Fibroblast of lung (primary cell): ENCODE measurements at places on chromosomes 13 and 19.

DNA sequence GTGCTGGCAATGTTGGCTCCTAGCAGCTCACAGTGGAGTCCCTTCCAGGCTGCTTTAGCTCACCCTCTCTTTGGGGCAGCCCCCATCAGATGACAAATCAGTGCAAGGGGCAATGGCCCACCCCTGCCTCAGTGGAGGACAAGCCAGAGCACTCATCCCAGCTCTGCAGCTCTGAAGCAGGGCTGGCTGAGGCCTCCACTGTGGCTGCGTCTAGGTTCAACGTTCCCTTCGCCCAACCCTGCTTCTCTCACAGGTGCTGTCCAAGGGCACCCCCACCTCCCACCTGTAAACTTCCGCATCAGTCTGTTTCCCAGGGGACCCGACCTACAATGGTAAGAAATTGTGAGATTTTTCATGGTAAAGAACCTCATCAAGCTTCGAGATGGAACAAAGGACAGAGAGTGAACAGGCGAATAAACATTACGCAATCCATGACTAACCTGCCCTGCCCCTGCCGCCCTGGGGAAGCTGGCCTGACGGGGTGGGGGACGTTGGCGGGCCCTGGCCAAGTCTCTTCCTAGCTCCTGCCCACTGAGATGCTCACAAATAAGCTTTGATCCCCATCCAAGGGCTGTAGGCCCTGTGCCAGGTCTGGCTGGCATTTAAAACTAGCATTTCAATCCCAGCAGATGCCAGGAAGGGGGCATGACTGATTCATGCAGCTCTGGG, 40.5 kb downstream of the DZIP1 start:
- H3K27me3 ChIP-seq = no peaks in the 10 kb centered on the region
- peak; percentile 80 for DNase-seq
- H3K4me1 ChIP-seq = peaks cover 2% of the 10 kb centered on the region
- H3K36me3 ChIP-seq = peaks cover 8% of the 10 kb centered on the region
- no peak overlapping the region for H3K4me3 ChIP-seq
- H3K27ac ChIP-seq = no peak overlapping the region

- H3K36me3 ChIP-seq = no peaks in the 10 kb centered on the region
- DNase-seq = no peak
- H3K27ac ChIP-seq = no peak overlapping the region
- H3K27me3 ChIP-seq = no peaks in the 10 kb centered on the region
- no peaks in the 10 kb centered on the region for H3K4me1 ChIP-seq
Observed at GRCh38 chr19:54369082-54369687, 4.5 kb upstream of the LAIR1 start.

DNA sequence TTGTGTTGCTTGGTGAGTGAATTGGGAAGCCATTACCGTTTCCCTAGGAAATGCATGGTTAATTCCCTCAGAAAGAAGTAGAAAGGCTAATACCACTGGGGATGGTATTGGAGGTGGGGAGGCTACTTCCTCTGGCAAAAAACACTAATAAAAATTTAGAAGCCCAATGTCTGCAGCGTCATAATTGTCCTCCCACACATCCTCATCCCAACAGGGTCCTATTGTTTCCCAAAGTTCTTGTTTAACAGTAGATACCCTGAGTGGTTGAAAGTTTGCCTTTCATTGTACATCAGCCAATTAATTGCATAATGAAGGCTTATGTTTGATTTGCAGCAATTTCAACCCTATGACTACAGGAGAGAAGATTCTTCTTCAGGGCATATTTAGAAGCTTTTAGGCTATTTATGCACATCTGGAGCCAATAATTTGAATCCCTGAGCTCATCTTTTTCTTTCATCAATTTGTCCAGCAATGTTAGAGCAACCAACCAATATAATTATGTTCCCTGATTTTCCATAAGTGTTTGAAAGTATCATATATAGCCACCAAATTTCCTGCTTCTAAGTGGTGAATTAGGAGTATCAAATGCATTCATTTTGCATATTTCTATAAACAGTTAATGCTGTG, 491.0 kb downstream of the SLITRK5 start:
- H3K4me3 ChIP-seq = no peak overlapping the region
- H3K4me1 ChIP-seq = no peaks in the 10 kb centered on the region
- H3K27ac ChIP-seq = no peak overlapping the region
- H3K27me3 ChIP-seq = no peaks in the 10 kb centered on the region
- no peaks in the 10 kb centered on the region for H3K36me3 ChIP-seq

GRCh38 chr13:22091971-22092300, 421.1 kb downstream of the FGF9 start:
- H3K4me1 ChIP-seq = peaks cover 5% of the 10 kb centered on the region
- DNase-seq = no peak
- no peak overlapping the region for H3K4me3 ChIP-seq
- no peaks in the 10 kb centered on the region for H3K36me3 ChIP-seq

DNA sequence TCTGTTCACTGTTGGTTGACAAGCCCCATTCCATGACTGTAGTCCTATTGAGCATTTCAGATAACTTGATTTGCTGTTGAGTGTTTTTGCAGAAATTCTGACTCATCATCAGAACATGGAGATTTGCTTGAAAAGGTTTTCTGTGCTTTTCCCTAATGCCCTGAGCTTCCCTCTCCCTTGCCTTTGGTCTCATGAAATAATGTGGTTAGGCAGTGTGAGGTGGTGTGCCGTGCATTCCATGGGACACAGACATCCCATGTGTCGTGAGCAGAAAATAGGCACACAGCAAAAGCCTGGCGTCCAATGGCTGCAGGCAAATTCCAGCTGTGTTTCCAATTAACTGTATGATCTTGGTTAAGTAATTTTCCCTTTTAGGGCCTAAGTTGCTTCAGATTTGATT, 197.4 kb downstream of the DLEU7 start:
- no peak overlapping the region for H3K27ac ChIP-seq
- no peaks in the 10 kb centered on the region for H3K36me3 ChIP-seq
- H3K27me3 ChIP-seq = peaks cover 2% of the 10 kb centered on the region
- no peak overlapping the region for H3K4me3 ChIP-seq

DNA sequence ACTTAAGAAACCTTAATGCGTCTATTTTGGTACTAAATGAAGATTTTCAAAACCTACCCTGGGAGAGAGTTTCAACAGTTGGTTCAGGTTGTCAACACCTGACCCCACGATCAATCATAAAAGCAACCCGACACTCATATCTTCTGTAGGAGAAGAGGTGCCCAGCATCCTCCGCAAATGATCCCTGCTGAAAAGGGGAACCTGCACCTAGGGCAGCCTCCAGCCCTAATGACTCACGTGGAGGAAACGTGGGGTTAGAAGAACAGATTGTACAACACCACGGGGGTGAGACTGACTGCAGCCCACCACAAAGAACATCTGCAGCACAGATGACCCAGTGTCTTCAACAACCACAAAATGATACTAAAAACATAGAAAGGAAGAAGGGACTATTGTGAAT, 116.3 kb downstream of the RAB20 start:
- H3K4me1 ChIP-seq = peaks cover 28% of the 10 kb centered on the region
- H3K27me3 ChIP-seq = no peaks in the 10 kb centered on the region

GRCh38 chr19:54315956-54316355, 3.0 kb upstream of the LILRA5 start:
- no peaks in the 10 kb centered on the region for H3K36me3 ChIP-seq
- H3K4me1 ChIP-seq = no peaks in the 10 kb centered on the region
- H3K27me3 ChIP-seq = no peaks in the 10 kb centered on the region
- DNase-seq = no peak

GRCh38 chr19:10115392-10116084, 4.0 kb downstream of the P2RY11 start:
- DNase-seq = no peak
- H3K27ac ChIP-seq = no peak overlapping the region
- H3K4me3 ChIP-seq = no peak overlapping the region
- H3K27me3 ChIP-seq = no peaks in the 10 kb centered on the region

DNA sequence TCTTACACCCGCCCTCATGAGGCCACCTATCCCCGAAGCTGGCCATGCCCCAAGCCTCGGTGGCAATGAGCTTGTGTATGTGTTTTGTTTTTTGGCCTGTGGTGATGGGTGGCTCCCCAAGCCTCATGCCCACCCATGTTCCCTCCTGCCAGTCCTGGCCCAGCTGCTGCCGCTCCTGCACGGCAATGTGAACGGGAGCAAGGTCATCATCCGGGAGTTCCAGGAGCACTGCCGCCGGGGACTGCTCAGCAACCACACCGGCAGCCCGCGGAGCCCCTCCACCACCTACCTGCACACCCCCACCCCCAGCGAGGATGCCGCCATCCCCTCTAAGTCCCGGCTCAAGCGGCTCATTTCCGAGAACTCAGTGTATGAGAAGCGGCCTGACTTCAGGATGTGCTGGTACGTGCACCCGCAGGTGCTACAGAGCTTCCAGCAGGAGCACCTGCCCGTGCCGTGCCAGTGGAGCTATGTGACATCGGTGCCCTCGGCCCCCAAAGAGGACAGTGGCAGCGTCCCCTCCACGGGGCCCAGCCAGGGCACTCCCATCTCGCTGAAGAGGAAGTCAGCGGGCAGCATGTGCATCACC, 24.6 kb downstream of the UBXN6 start:
- H3K36me3 ChIP-seq = peaks cover 18% of the 10 kb centered on the region
- no peak overlapping the region for H3K27ac ChIP-seq
- DNase-seq = no peak

GRCh38 chr13:44024846-44025195, 145.1 kb downstream of the LACC1 start:
- no peaks in the 10 kb centered on the region for H3K4me1 ChIP-seq
- no peaks in the 10 kb centered on the region for H3K27me3 ChIP-seq
- H3K27ac ChIP-seq = no peak overlapping the region
- no peak for DNase-seq
- no peaks in the 10 kb centered on the region for H3K36me3 ChIP-seq

GRCh38 chr13:44191504-44192171, 182.0 kb upstream of the SERP2 start:
- H3K36me3 ChIP-seq = no peaks in the 10 kb centered on the region
- DNase-seq = peak; percentile 67
- no peaks in the 10 kb centered on the region for H3K27me3 ChIP-seq
- no peak overlapping the region for H3K27ac ChIP-seq

- no peaks in the 10 kb centered on the region for H3K27me3 ChIP-seq
- H3K36me3 ChIP-seq = no peaks in the 10 kb centered on the region
- DNase-seq = no peak
- H3K4me1 ChIP-seq = no peaks in the 10 kb centered on the region
- H3K4me3 ChIP-seq = no peak overlapping the region
Observed at GRCh38 chr19:8120636-8121480, 28.5 kb downstream of the FBN3 start.

- no peaks in the 10 kb centered on the region for H3K4me1 ChIP-seq
- no peaks in the 10 kb centered on the region for H3K27me3 ChIP-seq
- H3K36me3 ChIP-seq = no peaks in the 10 kb centered on the region
Observed at GRCh38 chr13:84661718-84662117, 779.4 kb upstream of the SLITRK1 start.

DNA sequence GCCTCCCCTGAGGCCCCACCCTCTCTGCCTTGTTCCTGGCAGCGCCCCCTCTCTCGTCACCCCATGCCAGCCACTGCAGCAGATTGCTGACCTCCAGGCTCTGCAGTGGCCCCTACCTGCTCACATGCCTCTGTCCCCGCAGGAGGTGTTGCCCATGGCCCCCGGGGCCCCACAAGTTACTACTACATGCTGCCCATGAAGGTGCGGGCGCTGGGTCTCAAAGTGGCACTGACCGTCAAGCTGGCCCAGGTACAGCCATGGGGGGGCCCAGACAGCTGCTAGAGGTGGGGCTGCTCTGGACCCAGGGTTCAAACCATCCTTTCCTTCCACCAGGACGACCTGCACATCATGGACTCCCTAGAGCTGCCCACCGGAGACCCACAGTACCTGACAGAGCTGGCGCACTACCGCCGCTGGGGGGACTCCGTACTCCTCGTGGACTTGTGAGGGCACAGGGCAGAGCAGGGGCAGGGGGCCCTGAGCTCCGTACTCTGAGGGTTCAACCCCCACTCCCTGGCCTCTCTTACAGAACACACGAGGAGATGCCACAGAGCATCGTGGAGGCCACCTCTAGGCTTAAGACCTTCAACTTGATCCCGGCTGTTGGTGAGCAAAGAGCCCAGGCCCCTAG, 6.2 kb downstream of the MRPL4 start:
- peaks cover 22% of the 10 kb centered on the region for H3K36me3 ChIP-seq
- H3K27me3 ChIP-seq = no peaks in the 10 kb centered on the region
- no peak overlapping the region for H3K4me3 ChIP-seq
- no peak overlapping the region for H3K27ac ChIP-seq

GRCh38 chr19:50333737-50334617, 4.8 kb upstream of the KCNC3 start:
- no peak overlapping the region for H3K27ac ChIP-seq
- no peak for DNase-seq
- no peaks in the 10 kb centered on the region for H3K4me1 ChIP-seq
- H3K4me3 ChIP-seq = peak overlapping the region; percentile 7

DNA sequence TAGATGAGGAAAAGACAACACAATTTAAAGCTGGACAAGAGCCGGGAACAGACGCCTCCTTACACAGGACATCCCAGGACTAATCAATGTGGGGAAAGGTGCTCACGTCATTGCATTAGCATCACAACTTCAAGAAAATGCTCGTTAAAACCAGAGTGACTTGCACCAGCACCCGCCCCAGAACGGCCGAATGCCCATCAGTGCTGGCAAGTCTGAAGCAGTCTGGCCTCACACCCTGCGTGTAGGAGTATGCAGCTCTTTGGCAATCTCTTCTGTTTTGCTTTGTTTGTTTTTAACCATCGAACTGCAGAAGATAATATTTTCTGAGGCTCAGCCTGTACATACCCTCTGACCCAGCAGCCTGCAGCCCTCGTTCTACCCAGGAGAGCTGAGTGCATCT, 44.8 kb upstream of the LDLR start:
- no peak overlapping the region for H3K4me3 ChIP-seq
- no peak for DNase-seq
- H3K27ac ChIP-seq = no peak overlapping the region
- no peaks in the 10 kb centered on the region for H3K27me3 ChIP-seq
- no peaks in the 10 kb centered on the region for H3K4me1 ChIP-seq
- H3K36me3 ChIP-seq = peaks cover 18% of the 10 kb centered on the region

DNA sequence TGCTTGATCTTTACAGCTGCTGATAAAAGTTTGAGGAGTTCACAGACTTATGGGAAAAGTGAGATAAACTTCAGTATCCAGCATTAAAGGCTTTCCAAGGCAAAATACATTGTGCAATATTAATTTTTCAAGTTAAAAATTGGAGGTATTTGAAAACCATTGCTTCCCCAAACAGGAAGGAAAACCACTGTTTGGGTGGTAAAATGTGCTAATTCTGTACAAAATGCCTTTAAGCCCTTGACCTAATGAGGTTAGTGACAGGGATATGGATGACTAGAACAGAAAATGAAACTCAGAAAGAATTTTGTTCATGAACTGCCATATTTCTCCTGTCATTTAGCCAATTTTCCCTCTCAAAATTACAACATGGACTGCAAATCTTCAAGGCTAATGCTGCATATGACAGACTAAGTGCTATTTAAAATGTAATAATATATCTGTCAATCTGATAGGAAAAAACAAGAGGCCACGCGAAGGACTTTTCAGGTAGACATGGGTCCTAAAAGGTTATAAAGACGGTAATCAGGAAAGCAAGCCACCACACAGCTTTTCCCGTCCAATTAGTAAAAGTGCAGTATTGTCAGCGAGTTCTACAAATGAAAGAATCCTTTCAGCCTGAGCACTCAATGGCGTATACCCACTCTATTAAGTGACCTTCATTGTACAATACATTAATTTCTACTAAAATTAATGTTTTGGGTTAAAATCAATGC, 212.8 kb downstream of the ENOX1 start:
- peak; percentile 17 for DNase-seq
- H3K4me1 ChIP-seq = no peaks in the 10 kb centered on the region
- no peak overlapping the region for H3K4me3 ChIP-seq
- no peaks in the 10 kb centered on the region for H3K27me3 ChIP-seq

- no peaks in the 10 kb centered on the region for H3K4me1 ChIP-seq
- H3K27ac ChIP-seq = no peak overlapping the region
- H3K27me3 ChIP-seq = no peaks in the 10 kb centered on the region
- DNase-seq = no peak
- H3K36me3 ChIP-seq = no peaks in the 10 kb centered on the region
Observed at GRCh38 chr13:36370108-36370429, 23.9 kb upstream of the SPART start.
